ENCODE measurements at places on chromosomes 11 and 22.

DNA sequence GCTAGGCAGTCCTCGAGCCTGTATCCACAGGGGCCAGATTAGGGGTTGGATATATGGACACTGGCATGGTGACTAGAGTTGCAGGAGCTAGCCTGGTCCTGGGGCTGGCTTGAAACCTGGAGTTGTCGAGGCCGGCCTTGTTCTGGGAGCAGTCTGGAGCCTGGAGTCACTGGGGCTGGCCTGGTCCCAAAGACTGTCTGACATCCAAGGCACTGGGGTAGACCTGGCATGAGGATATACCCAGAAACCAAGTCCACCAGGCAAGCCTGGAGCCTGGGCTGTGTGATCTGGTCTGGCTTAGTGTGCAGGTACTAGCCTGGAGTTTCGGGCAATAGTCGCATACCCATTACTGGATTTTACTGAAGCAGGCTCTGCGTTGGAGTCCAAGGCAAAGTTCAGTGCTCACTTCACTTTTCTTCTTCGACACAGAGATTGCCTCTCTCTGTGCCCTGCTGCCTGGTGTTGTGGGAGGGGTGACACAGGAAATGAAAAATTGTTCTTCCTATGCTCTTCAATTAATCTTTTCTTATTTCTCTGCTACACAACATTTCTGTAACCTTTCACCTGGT is 4.3 kb upstream of the GLYATL1 start:
- DNase-seq = no peak

DNA sequence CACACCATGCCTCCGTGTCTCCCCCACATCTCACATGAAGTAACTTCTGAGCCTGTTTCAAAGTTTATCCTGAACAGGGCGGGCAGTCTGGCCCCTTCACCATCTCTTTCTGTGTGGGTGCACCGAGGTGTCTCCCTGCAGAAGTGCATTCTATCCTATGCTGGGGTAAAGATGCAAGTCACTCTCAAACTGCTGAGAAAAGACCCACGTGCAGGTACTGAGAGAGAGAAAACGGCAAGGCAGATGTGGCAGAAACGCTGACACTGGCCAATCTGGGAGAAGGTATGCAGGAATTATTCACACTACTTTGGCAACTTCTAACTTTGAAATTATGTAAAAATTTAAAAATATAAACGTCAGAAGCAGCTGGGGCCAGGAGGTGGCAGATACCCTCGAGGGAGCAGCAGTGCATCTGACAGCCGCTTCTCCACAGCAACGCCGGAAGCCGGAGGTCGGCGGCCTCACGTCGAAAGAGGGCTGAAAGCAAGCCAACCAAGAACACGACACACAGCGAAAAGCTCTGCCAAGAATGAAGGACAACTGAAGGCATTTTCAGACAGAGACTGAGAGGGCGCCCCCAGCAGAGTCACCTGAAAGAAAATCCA is 34.2 kb upstream of the MOB2 start:
- peak; percentile 59 for DNase-seq

DNA sequence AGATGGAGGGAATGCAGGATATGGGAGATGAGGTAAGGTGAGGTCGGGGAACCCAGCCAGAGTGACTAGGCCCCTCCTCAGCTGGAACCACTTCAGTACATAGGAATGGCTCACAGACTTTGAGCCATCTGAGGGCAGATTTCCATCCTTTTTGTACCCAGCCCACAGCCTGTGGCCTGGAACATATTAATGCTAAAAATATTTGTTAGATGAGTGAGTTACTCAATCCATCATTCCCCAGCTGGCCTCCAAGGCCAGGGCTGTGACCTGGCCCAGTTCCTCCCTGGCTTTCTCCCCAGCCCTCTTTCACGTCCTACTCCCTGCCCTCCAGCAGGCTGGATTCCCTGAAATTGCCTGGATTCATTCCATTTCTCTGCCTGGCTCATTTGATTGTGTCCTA is 57.2 kb upstream of the PRDM11 start:
- DNase-seq = peak; percentile 83

DNA sequence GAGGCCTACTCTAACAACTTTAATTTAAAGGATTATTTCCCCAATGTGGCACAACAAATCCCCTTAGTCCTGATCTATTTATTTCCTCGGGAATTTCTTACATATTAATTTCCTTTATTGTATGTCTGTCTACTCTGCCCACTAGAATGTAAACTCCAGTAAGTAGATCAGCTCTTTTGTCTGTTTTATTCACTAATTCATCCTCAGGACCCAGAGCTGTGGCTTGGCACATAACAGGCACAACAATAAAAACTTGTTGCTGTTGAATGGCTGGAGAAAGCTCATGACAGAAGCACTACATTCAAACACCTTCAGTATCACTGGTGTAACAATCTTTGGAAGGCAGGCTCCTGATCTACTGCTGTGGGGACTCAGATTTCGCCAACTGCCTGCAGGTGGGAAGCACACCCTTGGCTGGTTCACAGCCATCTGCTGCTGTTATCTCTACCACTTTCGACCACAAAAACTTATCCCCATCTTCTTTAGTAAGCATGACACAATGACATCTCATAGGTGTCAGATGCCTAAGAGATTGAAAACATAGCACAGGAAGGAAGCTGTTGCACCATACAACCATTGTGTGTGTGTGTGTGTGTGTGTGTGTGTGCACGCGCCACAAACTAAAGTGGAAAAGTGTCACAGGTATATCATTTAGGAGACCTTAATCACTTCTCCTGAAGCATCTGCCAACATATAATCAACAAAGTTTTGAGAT is 11.9 kb downstream of the HIRA start:
- DNase-seq = no peak

GRCh38 chr11:15149050-15149449 is 34.3 kb downstream of the INSC start:
- no peak for DNase-seq

GRCh38 chr11:14454861-14455632 is 44.6 kb downstream of the COPB1 start:
- no peak for DNase-seq

- DNase-seq = no peak
These were observed 17.6 kb downstream of the KCNJ4 start for GRCh38 chr22:38437416-38437815.

DNA sequence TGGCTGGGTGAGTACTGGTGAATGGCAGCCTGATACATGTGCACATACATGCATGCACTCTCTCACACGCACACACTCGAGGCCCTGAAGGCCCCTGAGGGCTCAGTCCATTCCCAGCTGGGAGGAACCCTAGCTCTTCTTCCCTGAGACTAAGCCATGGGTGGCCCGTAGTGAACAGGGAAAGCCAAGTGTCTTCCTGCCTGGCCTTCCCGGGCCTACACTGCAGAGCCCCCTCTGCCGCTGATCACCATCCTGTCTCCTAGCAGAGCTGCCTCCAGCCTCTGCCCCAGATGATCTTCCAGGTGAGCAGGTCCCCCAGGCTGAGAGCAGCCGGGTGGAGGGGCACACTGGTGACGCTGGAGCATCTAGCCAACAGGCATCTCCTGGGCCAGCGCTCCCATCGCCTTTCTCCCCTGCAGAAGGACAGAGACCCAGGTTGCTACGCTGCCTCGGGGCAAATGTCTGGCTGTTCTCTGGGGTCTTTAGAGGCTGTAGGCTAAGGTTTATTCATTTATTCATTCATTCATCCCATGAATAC is 57.3 kb downstream of the CD82 start:
- DNase-seq = peak; percentile 13

DNA sequence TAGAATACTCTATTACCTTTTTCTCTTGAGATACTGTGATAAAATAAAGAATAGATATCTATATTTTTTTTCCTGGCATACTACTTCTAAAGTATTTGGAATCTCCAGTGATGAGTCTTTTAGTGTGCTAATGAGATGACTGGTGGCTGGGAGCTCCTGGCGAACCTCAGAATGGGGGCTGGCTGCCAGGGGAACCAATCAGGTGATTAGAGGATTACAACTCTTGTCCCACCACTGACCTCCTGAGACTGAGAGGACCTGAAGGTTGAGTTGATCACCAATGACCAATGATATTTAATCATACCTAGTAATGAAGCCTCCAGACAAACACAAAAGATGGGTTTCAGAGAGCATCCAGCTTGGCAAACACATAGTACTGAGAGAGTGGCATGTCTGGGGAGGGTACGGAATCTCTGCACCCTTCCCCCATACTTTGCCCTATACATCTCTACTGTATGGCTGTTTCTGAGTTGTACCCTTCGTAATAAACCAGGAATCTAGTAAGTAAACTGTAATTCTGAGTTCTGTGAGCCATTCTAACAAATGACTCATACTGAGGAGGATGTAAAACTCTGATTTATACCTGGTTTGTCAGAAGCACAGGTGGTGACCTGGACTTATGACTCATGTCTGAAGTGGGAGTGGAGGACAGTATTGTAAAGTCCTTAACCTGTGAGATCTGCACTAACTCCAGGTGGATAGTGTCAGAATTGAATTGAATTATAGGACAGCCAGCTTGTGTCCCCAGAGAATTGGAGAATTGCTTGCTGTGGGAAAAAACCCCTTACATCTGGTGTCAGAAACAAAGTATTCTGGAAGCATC is 325.3 kb upstream of the LRRC4C start:
- no peak for DNase-seq

- DNase-seq = peak; percentile 39
These were observed 4.6 kb downstream of the CFL1 start for GRCh38 chr11:65853246-65853979.

- peak; percentile 16 for DNase-seq
These were observed 926 bp downstream of the PGR start for GRCh38 chr11:101128571-101129202.

- no peak for DNase-seq
These were observed 78.0 kb upstream of the CTSC start for GRCh38 chr11:88415495-88415894.

DNA sequence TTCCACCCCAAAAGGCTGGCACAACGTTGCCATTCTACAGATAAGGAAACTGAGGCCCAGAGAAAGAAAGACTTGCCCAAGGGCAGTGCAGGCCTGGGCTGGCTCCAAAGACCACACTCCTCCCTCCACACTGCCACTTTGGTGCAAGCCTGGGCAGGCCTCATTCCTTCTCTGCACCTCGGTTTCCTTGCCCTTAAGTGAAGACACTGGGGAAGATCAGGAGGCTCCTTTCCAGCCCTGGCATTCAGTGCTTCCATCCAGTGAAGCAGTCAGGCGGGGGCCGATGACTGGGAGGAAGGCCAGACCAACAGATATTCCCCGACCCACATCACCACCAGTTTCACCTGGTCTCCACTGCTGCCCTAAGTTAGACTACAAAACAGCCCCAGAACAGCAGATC is 18.3 kb upstream of the TCF20 start:
- peak; percentile 1 for DNase-seq

GRCh38 chr11:96470521-96470920 is 80.7 kb downstream of the JRKL start:
- no peak for DNase-seq

- DNase-seq = no peak
These were observed 313 bp downstream of the PRCP start for GRCh38 chr11:82899957-82900276.

DNA sequence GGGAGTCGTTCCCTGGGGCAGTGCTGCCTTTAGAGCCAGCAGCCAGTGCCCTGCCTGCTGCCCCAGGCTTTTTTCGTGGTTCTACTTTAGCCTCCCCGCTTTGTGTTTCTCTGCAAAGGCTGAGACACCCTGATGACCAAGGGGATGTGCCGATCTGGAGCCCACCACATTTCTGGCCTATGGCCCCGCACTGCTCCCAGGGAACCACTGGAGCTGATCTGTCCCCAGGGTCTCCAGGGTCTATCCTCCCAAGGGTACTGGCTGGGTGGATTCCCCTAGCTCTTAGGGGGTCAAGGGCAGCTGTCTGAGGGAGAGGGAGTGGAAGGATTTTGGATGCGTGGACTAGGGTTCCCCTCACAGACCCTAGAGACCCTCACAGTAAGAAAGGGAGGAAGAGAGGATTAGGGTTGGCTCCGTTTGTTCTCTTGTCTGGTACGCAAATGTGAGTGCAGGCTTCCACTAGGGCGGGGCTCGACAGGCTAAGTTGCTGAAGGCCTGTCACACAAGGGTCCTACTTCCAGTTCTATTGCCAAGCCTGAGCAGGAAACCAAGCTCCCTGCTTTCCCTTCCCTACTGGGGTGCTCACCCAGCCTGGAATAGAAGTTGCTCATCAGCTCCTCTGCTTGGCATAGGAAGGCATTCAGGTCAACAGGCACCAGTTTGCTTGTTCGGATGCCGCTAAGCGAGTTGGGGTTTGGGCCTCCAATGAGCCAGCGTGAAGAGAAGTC is 19.3 kb downstream of the TREH start:
- no peak for DNase-seq

DNA sequence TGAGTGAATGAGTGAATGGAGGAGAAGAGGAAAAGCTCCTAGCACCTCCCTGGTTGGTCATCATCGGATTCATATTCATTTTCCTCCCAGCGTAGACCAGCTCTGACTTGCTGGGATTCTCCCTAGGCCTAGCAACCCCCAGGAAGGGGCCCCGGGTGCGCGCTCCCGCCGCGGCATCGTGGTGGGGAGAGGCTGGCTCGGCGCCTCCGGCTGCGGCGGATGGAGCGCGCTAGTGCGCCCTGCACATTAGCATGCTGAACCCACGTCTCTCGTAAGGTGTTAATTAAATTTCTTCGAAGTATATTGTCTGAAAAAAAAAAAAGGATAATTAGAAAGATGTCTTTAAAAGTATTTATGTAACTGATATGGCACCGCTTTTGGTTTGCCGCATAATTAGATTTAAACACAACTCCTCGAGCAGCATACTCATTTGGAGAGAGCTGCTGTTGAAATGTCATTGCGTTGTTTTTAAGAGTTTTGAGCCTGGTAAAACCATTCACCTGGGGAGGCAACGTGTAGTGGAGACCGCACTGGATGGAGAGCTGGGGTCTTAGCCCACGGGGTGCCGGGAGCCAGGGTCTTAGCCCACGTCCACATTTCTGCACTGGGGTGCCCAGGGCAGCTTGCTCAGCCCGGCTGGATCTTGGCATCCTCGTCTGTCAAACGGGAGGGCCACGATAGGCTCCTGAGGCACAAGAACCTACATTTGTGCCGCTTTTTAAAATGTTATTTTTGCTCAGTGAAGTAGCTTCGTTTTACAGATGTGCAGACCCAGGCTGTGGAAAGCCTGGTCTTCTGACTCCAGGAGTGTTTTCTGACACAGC is 21.8 kb downstream of the MPPED1 start:
- peak; percentile 13 for DNase-seq

DNA sequence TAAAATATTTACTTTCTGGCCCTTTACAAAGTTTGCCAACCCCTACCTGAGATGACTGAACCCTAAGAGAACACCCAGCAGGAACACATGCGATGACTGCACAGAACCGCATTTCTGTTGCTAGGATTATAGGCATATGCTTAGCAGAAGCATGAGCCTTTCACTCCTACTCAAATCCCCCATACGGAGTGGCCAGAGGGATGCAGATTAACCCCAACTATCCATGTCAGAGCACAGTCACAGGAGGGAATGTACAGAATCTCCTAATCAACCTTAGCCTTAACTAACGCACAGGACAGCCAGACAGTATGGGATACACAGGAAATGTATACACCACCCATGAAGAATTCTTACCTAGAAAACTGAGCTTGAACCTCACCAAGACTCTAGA is 6.2 kb downstream of the HPS4 start:
- no peak for DNase-seq

GRCh38 chr22:46275455-46276122 is 7.8 kb downstream of the TTC38 start:
- no peak for DNase-seq
